Stimulated activated CD8-positive, alpha-beta memory T cell treated with anti-CD3 and anti-CD28 coated beads, Interleukin-4, amount 100 ng/mL, for 1 hour (primary cell): ENCODE measurements at places on chromosomes 12 and 14.

- DNase-seq = no peak
Observed at GRCh38 chr14:72706485-72706884, 187.4 kb downstream of the DPF3 start.

DNA sequence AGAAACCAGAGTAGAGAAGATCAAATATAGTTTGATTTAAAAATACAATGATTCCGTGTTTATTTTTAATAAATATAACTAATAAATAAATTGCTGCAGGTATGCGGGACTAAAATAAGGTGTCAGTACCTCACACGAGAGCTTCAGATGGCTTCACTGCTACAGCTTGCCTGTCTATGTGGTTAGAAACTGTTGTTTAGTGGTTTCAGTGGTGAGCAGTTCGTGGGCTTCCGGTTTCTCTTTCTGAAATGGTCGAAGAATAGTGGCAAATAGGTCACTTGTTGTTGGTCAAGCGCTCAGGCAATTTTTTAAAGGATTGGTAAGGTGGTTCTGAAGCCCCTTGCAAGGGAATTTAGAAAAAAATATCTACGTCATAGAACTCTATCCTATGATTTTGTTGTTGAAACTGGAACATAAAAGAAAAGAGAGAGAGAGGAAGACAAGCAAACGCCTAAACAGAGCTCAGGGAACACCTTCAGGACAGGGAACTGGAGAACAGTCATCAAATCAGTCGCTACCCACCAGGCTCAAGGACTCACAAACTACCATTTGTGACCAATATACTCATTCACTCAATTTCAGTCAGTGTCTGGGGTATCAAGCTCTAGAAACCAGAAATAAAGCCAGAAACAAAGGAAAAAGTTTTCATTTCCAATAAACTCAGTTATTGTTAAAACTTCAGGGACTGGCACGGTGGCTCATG, 31.3 kb downstream of the GABARAPL1 start:
- peak; percentile 10 for DNase-seq

DNA sequence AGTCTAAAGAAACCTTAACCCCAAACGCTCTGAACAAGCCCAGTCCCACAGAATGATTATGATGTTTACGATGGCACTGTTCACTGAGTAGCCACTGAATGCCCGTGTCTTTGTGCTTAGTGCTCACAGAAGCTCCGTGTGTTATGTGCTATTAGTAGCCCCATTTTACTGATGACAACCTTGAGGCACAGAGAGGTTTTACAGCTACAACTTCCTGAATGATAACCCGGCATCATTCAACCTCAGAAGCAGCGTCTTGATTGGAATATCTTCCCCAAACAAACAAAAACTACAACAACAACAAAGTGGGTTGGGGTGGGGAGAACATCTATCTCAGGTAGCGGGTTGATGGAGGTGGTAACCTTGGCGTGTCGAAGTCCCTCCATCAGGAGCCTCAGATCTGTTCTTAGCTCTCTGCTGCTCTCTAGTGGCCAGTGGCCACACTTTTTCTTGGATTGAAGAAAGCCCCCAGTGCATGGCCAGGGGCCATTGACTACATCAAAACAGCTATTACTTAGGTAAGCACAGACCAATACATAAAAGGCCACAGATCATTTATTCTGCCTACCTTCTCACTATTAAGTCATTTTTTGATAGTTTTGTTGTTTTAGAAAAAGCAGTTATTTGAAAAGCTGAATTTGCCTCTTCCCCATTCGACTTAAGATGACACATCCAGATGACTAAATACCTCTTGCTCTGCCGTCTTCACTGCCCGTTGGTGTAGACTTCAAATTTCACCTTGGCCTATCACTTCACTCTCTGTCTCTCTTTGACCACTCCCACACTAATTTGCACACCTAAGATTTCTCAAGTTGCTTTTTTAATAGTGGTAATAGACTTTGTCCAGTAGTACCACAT, 376.9 kb downstream of the GALC start:
- DNase-seq = no peak

- DNase-seq = no peak
Observed at GRCh38 chr12:122028165-122028904, 6.7 kb downstream of the BCL7A start.

GRCh38 chr12:96743606-96744005, 163.5 kb upstream of the NEDD1 start:
- no peak for DNase-seq

DNA sequence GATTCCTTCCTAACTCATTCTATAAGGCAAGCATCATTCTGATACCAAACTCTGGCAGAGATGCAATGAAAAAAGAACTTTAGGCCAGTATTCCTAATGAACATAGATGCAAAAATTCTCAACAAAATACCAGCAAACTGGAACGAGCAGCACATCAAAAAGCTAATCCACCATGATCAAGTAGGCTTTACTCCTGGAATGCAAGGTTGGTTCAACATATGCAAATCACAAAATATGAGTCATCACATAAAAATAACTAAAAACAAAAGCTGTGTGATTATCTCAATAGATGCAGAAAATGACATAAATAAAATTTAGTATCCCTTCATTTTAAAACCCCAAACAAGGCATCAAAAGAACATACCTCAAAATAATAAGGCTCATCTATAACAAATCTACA, 98.9 kb downstream of the ACSS3 start:
- DNase-seq = no peak

DNA sequence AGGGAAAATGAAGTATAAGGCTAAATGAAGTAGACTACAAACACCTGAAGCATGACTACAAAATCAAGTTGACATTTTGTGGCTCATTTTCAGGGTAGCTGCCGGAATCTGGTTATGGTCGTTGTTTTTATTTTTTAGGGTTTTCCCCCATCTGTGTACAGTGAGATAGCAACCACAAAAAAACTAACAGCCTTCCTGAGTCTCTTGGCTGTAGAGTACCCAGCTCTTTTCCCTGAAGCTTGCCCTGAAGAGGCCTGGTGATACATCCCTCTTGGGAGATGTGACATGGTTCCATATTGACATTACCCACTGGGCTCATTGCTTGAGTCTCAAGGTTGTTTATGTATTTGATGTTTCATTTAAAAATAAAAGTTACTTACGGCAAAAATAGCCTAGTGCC, 424.0 kb downstream of the ZFP36L1 start:
- DNase-seq = no peak

- no peak for DNase-seq
Observed at GRCh38 chr14:91997492-91997891, 42.4 kb downstream of the TRIP11 start.

DNA sequence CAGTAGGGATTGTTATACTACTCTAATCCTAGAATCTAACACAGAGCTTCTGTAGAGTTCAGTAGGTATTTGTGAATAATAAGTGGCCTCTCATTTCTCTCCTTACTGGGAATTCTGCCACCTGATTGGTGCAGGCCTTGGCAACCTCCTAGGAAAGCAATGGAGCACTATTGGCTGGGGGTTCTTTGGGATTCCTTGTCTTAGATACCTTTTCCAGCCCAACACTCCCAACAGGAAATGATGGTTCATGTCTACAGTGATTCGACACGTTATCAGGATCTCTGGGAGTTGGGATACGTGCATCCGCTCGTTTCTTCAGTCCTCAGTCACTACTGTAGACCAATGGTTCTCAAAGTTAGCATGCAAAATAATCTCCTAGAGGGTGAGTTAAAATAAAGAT, 67.4 kb downstream of the ELK3 start:
- DNase-seq = no peak

- no peak for DNase-seq
Observed at GRCh38 chr12:115666168-115666567, 611.3 kb downstream of the MED13L start.

DNA sequence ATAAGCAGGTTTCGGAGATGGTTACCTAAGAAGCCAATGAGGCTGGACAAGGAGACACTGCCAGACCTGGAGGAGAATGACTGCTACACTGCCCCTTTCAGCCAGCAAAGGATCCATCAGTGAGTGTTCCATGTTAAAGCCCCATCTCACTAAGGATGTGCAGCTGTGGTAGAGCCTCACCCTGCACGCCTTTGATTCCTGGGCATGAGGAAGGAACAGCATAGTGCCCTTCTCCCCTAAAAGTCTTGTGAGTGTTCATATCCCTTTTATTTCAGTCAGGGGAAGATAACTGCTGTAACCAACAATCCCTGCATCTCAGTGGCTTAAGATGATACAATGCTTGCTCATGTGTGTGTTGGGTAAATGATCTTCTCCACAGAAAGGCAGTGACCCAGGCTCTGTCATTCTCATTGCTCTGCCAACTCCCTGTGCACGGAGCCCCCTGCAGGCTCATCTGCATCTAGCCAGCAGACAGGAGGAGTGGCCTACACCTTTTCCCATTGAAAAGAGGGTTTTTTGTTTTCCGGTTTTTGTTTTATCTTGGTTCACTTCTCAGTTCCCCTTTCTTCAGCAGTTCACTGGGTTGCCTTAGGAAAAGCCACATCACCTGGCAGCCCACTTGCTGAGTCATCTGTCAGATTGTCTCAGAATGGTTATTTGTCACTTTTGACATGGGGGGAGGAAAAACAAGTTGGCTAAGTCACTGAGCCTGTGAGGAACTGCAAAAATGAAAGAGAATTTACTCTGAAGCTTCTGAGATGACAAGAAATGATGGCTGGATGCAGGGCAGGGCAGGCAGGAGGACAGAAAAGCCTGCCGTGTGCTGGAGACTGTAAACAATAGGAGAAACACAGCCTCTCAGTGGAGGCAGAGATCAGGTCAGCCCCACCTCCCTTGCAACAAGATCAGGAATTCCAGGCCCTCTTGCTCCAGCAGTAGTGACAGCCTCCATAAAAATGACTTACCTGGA, 193.3 kb downstream of the ANO4 start:
- DNase-seq = no peak

GRCh38 chr12:113479590-113480335, 8.1 kb upstream of the LHX5 start:
- no peak for DNase-seq

DNA sequence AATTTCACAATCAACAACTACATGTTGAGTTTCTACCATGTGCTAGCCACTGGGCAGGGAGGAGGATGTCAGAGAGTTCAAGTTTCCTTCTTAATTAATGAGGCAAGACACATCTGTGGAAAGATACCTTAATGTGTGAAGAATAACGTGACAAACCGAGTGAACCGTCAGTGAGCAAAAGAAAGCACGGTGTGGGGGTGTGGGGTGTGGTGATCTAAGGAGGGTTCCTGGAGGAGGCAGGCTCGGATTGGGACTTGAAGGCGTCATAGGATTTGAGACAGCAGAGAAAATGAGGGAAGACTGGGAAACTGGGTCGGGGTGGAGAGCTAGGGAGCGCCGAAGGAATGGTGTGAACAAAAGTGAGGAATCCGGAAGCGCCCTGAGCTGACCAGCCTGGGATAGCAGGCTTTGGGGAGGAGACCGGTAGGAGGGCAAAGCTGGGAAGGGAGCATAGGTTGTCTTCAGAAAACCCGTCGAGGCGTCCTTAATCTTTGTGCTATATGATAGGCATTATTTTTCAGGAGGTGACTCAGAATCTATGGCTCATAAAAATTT, 22.3 kb downstream of the GALNT8 start:
- DNase-seq = no peak

- DNase-seq = no peak
Observed at GRCh38 chr12:70251226-70251625, 8.0 kb downstream of the CNOT2 start.

DNA sequence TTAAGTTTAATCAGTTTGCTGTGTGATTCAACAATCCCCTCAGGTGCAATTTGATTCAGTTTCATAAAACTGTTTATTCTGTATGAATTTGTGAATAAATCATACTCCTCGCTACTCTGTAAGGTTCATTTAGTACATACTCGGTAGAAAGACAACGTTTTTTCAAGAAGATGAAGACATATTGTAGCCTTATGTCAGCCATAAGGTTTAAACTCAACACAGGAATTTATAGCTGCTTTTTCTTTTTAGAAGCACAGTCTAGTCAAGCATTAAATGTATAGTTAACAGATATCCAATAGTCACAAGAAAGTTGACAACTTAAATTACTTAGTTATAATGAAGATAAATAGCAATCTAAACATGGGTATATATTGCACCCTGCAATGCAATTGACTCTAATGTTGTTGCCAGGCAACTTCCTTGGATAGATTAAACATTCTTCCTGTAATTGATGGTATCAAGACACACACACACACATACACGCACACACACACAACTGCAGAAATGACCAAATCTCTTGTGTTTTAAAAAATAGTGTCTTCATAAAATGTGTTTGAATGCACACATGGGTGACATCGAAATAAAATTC, 151.5 kb upstream of the MGAT4C start:
- DNase-seq = no peak

DNA sequence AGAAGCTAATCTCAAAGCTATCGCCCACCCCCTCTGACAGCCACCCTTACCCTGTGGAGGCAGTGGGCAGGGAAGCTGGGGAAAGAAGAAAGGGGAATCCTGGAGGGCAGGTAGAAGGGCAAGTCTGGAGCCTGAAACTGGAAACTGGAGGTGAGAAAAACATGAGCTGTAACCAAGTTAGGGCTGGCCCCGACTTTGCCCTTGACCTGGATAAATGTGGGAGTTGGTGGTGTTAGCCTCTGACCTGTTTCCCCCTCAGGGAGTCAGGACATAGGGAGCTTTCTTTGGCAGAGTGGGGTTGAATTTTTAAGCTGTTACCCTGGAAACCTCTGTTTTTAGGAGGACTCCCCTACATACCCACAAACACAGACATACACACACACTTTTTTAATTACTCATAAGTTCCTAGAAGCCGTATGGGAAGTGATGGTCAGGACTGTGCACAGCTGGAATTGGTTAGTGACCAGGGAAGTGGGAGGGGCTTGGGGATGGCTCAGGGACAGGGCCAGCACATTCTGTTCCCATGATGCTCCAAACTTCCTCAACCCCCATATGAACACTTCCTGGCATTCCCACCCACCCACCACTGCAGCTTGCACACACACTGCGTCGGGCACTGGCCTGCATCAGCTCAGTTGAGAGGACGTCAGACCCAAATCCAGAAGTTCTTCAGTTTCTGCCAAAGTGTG, 5.0 kb upstream of the MMP19 start:
- no peak for DNase-seq

GRCh38 chr12:5614256-5614655, 182.3 kb downstream of the NTF3 start:
- DNase-seq = no peak

- DNase-seq = no peak
Observed at GRCh38 chr14:101476916-101477553, 84.3 kb upstream of the DIO3 start.

- no peak for DNase-seq
Observed at GRCh38 chr14:94771906-94772490, 2.1 kb upstream of the GSC start.

DNA sequence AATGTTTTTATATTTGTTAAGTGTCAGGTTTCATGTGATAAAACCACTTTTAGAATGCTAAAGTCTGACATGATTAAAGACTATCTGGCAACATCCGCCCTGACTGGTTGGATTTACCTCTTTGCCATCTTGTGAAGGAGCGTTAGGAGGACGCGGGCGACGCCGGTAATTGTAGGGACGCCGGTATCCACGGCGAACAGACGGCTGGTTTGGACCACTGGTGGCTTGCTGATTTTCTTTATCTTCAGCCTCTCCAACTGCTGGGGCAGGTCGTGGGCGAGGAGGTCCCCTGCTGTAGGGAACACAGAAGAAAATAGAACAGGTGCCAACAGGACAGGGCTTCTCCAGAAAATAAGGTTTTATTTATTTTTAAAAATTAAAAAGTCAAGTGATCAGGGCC, 21.3 kb downstream of the YBX3 start:
- DNase-seq = no peak
